Tibial nerve (tissue), 4 donors: ENCODE measurements at places on chromosomes 5 and 9.

GRCh38 chr9:22158927-22159346 lies 149.8 kb upstream of the CDKN2B start:
- DNase-seq = peak; percentile 25

DNA sequence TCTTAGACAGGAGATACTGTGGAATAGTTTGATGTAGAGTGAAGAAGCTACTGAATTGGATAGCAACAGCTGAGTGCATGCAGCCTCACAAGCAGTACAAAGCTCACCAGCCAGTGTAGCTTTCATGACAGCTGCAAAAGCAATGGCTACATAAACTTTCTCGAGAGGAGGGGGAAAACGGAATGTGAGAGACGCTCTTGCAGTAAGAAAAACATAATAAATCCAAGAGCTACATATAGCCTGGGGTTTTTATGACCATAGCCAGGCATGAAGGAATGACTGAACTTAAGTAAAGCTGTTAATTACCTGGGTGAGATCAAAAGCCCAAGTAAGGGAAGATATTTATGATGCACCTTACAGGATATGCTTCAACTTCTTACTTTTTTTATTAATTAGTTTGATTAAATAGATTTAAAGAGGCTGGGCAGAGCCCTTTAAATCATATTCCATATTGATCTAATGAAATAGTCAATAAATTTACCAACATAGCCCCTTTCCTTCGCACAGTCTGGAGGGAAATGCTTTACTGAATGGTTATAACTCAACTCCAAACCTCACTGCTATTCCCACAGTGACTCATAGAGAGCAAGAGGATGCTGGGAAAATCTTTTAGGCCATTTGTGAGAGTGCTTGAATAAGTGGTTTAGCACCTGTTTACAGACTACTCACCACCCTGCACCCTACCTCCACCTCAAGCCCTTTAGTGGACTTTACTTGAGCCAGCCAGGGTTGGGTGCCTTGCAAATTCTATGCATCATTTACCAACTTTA lies 407.2 kb upstream of the CLINT1 start:
- DNase-seq = no peak

DNA sequence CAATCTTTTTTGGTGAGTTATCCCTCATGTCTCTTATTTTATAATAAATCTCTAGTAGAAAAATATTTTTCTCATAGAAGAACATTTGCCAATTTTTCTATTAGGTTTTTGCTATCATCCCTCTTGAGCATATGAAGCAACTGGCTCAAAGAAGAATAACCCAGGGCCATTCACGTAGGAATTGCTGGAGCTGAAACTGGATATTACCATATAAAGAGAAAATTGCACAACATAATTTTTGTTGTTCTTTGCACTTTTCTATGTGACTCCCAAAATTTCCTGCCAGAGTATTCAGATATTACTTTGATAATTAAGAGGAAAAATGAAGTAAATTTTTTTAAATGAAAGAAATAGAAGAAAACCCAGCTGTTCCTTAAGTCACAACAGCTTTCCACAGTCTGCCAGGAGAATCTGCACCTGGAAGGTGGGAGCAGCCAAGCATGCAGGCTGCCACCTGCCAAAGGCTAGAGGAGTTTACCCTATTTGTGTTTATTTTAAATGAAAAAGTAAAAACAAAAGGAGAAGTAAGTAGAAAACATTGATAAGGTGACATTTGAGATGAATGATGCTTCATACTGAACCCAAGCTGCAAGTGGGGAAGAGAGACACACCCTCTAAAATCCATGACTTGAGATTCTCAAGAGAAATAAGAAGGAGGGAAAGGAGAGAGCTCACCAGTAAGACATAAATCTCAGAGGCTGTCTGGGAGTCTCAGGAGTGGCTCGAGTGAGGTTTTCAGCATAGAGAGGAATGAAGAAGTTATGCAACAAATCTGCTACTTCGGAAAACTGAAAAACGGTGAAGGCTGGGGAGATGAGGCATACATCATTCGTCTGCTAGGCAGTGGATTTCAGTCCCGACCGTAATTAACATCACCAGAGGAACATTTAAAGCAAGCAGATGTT lies 31.5 kb upstream of the FREM1 start:
- DNase-seq = no peak

- DNase-seq = no peak
These were observed 722 bp upstream of the LHX3 start for GRCh38 chr9:136205707-136205992.
